ENCODE measurements at places on chromosomes 7 and 10. TPM values are rescaled to one million over a fixed set of nuclear protein-coding genes. Genes with fewer than 3 reads are reported as not detected.

GCK gene
- total RNA-seq, result 2.4 TPM

OR6B1 gene
- total RNA-seq, result not detected

DOCK1 gene
- total RNA-seq, result 38.3 TPM

PPP1R9A gene
- total RNA-seq, result 11.8 TPM

COMMD3 gene
- 24.3 TPM for total RNA-seq

AKR1E2 gene
- 2.5 TPM for total RNA-seq

CLDN15 gene
- total RNA-seq, result 1.1 TPM

EMX2 gene
- 2.3 TPM for total RNA-seq

LIPF gene
- total RNA-seq, result not detected

GPNMB gene
- 1.1 TPM for total RNA-seq

HOXA4 gene
- 6.7 TPM for total RNA-seq

GPC2 gene
- total RNA-seq, result 4.4 TPM

ABCC2 gene
- 0.38 TPM for total RNA-seq

OPN1SW gene
- not detected for total RNA-seq

PIK3AP1 gene
- 11.2 TPM for total RNA-seq

POLR2J2 gene
- 0.33 TPM for total RNA-seq

WEE2 gene
- total RNA-seq, result not detected

Measured in mesangial cell (primary cell).